GM13976 (cell line): ENCODE measurements at places on chromosomes 16 and 17.

- no peak for DNase-seq
Observed at GRCh38 chr16:51523400-51523799, 372.3 kb upstream of the SALL1 start.

DNA sequence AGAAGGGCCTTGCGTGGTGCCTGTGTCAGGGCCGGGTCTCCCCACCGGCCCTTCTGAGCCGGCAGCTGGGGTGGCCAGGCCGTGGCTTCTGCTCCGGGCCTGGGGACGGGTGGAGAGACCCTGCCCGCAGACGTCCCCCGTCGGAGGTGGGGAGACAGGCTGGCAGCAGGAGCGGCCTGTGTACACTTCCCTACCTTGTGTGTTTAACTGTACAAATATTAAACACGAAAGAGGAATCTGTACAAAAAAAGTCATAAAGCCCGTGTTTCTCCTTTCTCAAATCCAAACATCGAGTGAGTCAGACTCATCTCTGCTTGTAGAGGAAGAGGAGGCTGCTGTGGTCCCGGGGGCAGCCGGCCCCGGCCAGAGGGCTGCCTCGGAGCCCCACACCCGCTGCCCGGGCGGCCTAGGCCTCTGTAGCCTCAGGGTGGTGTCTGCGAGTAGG is 2.0 kb downstream of the CACNA1H start:
- DNase-seq, result no peak

DNA sequence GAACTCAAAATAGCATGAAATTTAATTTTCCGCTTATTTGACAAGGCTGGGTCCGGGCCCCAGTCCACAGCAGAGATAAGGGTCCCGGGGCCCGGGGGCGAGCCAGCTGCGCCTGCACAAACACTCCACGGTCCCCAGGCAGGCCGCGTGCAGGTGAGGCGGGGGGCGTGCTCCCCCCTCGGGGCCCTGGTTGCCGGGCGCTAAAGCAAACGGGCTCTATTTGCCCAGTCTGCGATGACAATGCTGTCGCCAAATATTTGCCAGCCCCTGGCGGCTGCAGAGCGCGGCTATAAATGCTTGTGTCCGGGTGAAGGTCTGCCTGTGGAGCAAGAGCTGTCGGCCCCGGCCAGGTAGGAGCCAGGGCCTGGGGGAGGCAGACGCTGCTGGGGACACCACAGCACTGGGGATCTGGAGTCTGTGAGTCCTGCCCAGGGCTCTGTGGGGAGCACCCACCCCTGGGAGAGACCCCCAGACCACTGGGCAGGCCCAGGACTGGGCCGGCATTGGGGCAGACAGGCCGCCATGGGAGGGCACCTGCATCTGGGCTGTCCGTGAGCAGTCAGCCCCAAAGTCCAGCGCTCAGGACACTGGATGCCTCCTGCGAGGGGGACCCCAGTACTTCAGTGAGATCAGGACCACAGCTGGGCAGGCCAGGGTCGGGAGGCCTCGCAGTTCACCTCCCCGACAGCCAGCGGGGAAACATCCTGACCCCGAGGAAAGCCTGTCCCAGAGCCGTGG is at the start of gene PERCC1:
PERCC1 (plus strand) TSS at position 320 of the 738 bp plus-strand sequence. CDS start 1,516 bp downstream, outside the sequence.
- no peak for DNase-seq

DNA sequence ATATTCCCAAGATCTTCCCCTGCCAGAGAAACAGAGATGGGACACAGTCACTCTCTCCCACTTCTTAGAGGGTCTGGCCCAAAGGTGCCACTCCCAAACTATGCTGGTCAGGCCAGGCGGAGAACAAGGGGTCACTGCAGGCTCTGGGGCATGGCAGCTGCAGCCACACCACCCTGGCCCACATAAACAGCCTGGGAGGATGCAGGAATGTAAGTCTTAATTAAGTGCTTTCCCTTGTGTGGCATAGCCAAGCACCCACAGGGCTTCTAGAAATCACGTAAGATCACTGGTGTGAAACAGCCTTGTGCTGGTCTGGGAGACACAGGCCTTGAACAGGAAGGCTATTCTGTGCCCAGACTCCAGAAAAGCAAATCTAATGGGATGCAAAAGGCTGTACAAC is 31.5 kb downstream of the ABCC12 start:
- DNase-seq, result no peak

DNA sequence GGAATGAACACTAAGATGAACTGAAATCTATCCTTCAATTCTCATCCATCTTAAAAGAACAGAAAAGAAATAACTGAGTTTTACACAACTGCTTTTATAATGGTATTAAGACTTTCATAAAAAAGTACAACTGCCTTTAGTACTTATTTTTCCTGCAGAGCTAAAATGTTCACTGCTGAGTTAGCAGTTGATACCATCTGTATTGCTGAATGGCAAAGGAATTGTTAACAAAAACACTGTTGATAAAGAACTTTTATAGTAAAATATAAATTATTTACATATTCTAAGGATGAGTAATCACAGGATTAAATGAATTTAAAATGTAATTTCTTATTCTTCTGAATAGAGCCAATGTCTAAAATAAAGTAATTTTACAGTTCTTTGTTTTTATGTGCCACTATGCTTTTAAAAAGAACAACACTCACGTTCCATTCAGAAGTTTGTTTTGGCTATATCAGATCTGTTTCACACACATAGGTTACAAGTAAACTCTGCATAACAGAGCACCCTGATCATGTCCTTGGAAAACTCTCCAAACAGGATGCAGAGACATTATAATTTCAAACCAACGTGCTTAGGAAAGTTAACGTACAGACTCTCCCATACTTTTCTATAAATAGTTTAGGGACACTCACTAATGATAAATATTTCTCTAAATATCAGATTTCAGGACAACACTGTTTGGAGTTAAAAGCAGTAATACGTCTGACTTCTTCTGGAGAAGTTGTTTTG is 151.1 kb downstream of the ITFG1 start:
- no peak for DNase-seq

GRCh38 chr17:60656499-60656898 is 21.2 kb upstream of the BCAS3 start:
- DNase-seq, result no peak

DNA sequence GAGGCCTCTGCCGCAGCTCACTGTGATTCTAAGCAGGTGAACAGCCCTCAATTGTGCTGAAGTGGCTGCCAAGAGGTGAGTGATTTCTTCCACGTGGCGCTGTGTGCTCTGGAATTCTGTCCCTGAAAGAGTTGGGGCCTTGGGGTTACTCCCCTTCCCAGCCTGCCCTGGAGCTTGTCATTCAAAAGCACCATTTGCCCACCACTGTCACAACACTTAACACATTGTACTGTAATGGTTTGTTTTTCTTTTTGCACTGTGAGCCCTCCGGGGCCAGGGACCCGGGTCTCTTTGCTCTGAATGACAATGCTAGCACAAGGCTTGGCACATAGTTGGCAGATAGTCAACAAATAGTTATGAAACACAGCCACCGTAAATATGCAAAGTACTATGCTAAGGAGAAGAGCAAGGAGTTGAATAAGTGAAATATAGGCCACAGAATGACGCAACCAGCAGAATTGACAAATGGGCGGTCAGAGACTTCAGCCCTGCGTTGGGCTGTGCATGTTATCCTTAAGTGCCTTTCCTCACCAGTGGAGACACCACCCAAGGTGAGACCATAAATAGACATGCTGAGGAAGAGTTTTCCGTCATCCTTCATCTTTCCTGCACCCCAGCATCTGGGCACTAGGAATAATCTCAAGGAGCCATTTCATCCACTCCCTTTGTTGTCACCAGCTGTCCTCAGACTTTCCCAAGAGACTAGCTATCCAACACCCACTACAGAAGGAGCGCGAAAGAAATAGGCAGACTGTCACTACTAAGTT is 112.0 kb upstream of the DNAH9 start:
- DNase-seq, result no peak

DNA sequence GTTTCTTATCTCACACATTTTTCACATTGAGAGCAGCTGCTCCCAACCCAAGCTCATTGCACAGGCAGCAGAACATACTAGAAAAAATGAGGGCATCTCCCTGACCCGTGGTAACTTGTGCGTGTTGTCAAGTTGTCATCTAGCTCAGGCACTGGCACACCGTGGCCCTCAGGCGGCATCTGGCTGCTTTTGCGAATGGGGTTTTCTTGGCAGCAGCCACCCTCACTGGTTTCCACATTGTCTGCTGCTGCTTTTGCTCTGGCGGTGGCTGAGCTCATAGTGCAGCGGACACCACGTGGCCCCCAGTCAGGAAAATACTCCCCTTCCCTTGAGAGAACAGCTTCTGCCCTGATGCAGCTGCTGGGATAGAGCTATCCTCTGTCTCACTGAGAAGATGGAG is 9.4 kb upstream of the TEDC2 start:
- no peak for DNase-seq

- no peak for DNase-seq
Observed at GRCh38 chr17:80106176-80106575, 4.8 kb downstream of the GAA start.

DNA sequence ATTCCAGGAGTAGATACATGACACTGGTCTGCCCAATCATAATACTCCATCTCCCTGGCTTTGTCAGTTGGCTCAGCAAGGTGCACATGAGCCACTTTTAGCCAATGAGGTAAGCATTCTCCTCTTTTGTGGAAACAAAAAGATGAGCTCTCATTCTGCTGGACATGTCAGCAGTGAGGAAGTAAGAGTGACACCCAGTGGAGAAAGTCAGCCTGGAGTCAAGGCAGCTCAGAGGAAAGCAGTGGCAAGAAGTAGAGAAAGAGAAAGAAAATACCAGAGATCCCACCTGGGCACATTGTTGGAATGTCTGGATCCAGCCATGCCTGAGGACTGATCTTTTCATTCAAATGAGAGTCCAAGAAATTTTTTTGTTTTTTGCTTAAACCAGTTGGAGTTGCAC is 496.9 kb upstream of the C16orf82 start:
- peak; percentile 6 for DNase-seq

DNA sequence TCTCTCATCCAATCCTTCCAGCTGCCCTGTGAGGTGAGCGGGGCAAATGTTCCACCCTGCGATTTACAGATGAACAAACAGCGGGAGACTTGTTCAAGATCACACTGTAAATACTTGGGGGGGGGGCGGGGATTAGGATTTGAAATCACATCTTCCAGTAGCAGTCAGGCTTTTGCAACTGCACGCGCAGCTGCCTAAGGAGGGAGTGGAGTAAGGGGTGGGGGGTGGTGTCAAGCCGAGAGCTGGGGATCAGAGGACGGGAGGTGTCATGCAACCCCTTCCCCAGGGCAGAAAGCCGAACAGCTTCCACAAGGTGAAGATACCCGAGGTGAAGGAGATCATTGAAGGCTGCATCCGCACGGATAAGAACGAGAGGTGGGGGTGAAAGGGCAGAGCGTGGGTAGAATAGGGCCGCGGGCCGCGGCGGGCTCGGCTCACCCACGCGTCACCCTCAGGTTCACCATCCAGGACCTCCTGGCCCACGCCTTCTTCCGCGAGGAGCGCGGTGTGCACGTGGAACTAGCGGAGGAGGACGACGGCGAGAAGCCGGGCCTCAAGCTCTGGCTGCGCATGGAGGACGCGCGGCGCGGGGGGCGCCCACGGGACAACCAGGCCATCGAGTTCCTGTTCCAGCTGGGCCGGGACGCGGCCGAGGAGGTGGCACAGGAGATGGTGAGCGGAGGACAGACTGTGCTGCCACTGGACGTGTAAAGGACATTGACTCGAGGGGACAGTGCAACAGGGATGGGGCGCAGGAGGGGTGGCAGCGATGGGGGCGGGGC is 4.6 kb downstream of the WNK4 start:
- no peak for DNase-seq

DNA sequence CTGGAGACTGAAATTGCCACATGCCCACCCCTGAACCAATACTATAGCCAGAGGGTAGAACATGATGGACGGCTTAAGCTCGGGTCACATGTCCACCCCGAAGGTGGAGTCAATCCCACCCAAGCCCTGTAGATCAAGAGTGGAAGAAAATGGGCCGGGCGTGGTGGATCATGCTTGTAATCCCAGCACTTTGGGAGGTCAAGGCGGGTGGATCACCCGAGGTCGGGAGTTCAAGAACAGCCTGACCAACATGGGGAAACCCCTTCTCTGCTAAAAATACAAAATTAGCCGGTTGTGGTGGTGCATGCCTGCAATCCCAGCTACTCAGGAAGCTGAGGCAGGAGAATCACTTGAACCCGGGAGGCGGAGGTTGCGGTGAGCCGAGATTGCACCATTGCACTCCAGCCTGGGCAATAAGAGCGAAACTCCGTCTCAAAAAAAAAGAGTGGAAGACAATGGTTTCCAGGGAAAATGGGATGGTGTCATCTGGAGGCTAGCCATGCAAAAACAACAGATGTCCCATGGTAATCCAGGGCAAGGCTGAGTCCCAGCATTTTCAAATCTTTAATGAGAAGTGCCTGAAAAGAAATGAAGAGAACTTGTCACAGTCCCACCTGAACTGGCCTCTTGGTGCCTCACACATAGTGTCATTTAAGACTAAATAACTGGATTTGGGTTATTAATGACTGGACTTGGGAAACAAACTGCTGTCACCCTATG is 30.1 kb downstream of the CD300LF start:
- no peak for DNase-seq

DNA sequence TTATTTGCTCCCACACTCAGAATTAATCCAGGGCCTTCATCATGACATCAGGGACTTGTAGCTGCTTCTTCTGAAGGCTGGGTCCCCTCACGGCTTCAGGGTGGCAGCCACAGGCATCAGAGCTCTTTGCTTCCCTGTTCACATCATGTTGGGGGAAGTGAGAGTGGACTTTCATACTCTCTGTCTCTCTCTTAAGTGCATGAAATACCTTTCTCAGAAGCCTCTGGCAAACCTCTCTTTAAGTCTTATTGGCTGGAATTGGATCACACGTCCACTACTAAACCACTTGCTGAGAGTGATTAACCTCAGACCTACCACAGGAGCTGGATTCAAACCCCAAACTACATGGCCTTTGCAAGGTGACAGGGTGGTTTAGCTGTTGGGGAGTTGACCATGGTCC is 17.7 kb upstream of the SALL1 start:
- DNase-seq, result no peak

GRCh38 chr16:84730406-84731106 is 30.8 kb downstream of the USP10 start:
- peak; percentile 70 for DNase-seq

DNA sequence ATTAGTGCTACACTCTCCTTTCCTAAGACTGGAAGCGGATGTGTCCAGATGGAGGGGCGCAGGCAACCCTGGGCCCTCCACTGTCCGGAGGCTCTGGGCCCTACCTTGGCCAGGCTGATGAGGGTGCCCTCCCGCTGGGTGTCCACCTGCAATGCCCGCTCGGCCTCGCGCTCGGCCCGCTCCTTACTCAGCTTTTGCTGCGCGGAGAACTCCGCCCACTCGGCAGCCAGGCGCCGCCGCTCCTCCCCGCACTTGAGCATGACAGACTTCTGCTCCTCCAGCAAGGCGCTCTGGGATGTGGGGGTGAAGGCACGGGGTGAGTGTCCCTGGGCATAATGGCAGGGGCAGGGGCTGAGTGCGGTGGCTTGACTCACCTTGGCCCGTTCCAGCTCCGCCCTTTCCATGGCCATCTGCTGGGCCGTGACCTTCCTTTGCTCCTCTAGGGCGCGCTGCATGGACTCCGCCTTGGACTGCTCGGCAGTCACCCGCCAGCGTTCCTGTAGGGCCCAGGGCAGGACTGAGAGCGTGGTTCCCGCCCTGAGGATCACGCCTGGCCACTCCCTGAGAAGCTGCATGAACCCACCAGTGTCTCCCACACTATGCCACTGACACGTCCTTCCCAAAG is 10.1 kb upstream of the MRPL38 start:
- no peak for DNase-seq

- DNase-seq, result no peak
Observed at GRCh38 chr17:909642-910323, 69.8 kb downstream of the NXN start.

GRCh38 chr16:9337308-9338032 is 246.0 kb downstream of the HAPSTR1 start:
- no peak for DNase-seq

- DNase-seq, result no peak
Observed at GRCh38 chr16:82016964-82017363, 5.7 kb upstream of the SDR42E1 start.
